Activated T-helper 1 cell treated with anti-CD3 and anti-CD28 coated beads, Interleukin-12 subunit alpha, Interleukin-12 subunit beta, Interleukin-2, Interleukin-4 antibody, amounts not matched to agents 30 ng/mL and 10 ng/mL and 1 ng/mL, durations not matched to agents 14 hours and 24 hours and 36 hours (primary cell): ENCODE measurements at places on chromosomes 5 and 9. TPM values are rescaled to one million over a fixed set of nuclear protein-coding genes. Genes with fewer than 3 reads are reported as not detected.

- no peaks in the 10 kb centered on the region for H3K36me3 ChIP-seq
- no peak for DNase-seq
- peaks cover 3% of the 10 kb centered on the region for H3K27me3 ChIP-seq
Observed at GRCh38 chr9:105216440-105217178, 27.8 kb upstream of the SLC44A1 start.

DNA sequence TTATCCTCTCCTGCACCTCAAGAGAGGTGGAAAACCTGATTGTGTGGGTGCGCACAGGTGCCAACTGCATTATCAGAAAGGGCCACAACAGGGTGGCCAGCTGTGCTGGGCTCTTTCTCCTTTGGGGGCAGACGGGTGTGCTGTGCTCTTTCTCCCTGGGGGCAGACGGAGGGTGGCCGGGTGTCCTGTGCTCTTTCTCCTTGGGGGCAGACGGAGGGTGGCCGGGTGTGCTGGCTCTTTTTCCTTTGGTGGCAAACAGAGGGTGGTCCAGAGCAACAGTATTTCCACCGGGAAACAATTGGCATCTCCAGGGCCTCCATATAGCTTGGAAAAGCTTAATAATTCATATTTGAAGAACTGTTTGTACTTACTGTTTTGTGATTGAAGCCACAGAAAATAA, 6.8 kb downstream of the LMX1B start:
- no peaks in the 10 kb centered on the region for H3K4me1 ChIP-seq
- DNase-seq = no peak
- H3K4me3 ChIP-seq = no peak overlapping the region
- no peaks in the 10 kb centered on the region for H3K36me3 ChIP-seq

NR4A3 gene
- total RNA-seq = 68.6 and 69.5 TPM in 2 replicates

SPINK6 gene
- total RNA-seq = not detected in 2 replicates
